ENCODE measurements at places on chromosomes 16 and 17.

- DNase-seq: no peak
Observed at GRCh38 chr17:6572972-6573370, 16.6 kb upstream of the PITPNM3 start.

GRCh38 chr16:47519546-47519945 is 58.4 kb downstream of the PHKB start:
- DNase-seq: no peak

- DNase-seq: no peak
Observed at GRCh38 chr17:74935585-74936469, at the start of gene OTOP3. Gene OTOP3, plus strand, starts transcription at chr17:74935898. Its CDS starts 24 bp downstream, at chr17:74935922.

GRCh38 chr16:10961231-10961630 is 16.9 kb downstream of the CLEC16A start:
- DNase-seq: no peak

GRCh38 chr16:24858219-24859041 is 12.7 kb downstream of the SLC5A11 start:
- peak; percentile 72 for DNase-seq

Measured in HepG2 (cell line).